ENCODE measurements at places on chromosomes 6 and 20.

GRCh38 chr6:117653949-117654348 is 21.3 kb upstream of the NUS1 start:
- DNase-seq = no peak

DNA sequence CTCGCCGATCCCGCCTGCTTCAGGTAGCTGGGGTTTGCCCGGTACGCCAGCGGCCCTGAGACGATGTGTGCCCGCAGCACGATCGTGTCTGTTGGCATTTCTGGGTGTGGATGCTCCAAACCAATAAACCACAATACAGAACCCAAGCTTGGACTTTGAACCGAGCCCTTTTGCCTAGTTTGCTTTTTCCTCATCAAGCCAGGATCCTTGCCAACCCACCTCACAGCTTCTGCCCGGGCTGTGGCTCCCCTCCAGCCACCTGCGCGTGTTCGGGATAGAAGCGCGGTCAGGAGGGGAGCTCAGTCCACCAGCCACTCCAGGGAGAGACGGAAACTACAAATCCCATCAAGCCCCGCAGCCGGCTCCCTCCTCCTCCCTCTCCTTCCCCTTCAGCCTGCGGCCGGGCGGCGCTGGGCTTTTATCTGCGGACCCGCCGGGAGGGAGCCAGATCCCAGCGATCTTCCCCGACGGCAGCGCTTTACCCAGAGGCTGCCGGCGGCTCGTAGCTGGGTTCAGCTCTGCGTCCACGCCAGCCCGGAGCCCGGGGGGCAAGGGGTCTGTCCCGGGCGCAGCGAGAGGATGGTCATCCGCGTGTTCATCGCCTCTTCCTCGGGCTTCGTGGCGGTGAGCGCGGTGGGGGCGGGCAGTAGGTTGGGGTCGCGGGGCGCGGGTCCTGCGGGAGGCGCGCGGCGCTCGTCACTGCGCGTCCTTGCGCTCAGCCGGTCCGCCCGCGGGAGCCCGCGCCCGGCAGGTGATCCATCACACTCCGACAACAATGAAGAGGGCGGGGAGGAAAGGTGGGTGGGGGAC is at the start of gene SH3BGRL2:
TSS of gene SH3BGRL2 (plus strand) at position 447 of the 810 bp plus-strand sequence. CDS start at position 580, 133 bp downstream.
- peak; percentile 61 for DNase-seq

GRCh38 chr6:100466410-100467128 is 1.8 kb upstream of the SIM1 start:
- no peak for DNase-seq

DNA sequence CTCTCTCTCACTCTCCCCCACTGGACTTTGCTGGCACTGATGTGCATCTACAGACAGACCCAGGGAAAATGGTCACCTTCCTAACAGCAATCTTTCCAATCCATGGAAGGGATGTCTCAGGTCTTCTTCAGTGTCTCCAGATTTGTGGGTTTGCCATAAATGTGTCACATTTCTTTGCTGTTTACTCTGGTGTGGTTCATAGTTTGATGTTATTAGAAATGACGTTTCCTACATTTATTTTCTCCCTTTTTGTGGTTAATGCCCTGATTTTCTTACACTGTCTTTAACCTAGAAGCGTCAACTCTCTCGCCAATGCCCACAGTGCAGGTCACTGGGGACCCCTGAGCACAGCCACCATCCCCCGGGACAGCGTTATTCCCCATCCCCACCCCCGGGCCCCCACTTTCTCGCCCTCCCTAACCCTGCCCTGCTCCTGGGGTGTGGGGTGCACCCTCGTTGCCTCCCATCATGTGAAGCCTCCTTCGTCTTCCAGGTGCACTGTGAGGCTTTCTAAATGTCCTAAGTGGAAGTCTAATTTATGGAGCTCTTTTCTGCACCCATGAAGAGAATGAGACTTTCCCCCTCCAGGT is 86.5 kb downstream of the YTHDF1 start:
- no peak for DNase-seq

DNA sequence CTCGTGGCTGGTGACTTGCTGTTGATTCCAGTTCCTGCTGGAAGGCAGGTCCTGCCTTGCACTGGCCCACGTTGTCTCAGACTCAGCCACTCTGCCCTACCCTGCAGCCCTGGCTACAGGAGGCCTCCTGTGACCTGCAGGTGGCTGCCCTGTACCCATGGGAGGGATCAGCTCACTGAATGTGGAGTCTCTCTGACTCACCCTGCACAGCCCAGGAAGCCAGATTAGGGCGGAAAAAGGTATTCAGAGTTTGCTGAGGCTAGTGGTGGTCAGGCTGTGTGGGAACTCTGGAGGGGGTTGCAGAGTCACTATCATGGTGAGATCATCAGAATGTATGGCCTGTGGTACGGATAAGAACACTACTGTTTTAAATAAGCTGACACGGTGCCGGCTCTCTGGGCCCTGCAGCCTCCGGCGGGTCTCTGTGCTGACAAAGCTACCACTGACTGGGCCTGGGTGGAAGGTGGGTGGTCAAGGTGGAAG is 24.7 kb upstream of the PYGB start:
- DNase-seq = peak; percentile 94

- DNase-seq = no peak
Observed at GRCh38 chr6:158686791-158687381, 37.0 kb downstream of the SYTL3 start.

DNA sequence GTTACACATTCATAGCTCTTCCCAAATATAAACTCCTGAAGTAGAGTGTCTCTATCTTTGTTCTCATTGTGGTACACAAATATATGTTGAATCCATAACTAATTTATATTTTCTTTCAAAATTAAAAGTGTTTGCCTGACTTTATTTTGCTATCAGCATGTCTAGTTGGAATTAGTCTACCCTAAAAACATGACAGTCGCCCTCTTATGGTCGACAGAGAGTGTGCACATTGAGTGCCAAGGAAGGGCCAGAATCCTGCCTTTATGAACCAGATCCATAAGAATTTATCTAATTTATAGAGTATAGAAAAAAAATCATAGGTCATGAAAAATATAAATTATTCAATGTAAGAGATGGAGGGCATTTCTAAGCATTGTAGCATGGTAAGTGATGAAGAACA is 12.3 kb upstream of the DEFB112 start:
- DNase-seq = no peak

DNA sequence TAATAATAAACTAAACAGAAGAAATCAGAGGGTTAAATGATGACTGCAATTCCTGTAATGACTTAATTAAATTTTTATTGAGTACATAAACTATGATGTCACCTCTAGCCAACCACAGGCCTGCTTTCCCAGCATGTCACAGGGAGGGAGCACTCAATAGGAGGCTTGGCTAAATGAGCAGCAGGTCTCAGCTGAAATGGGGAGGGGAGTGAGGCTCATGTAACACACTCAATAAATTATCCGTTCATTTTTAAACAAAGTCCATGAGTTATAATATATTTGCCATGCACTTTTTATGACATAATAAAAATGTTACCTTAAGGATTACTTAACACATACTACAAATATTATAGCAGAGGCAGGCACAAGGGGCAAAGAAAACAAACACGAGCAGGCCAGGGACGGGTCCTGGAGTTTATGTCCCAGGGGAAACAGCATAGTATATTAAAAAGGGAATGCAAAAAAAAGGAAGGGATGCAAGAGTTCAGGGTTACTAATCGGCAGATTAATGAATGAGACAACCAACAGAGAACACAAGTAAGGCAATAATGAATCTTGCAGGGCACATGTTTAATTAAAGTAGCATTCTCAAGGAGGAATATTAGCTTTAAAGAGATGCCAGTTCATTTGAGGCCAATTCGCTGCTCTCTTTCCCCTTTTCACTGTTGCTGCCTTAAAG is 27.1 kb upstream of the FAM83C start:
- peak; percentile 67 for DNase-seq

- DNase-seq = no peak
Observed at GRCh38 chr6:135159531-135159930, 21.6 kb upstream of the MYB start.

- peak; percentile 3 for DNase-seq
Observed at GRCh38 chr6:88165844-88166492, at the start of gene CNR1. CNR1 (minus strand) TSS chr6:88166347; CDS start chr6:88145274, 21,073 bp downstream.

DNA sequence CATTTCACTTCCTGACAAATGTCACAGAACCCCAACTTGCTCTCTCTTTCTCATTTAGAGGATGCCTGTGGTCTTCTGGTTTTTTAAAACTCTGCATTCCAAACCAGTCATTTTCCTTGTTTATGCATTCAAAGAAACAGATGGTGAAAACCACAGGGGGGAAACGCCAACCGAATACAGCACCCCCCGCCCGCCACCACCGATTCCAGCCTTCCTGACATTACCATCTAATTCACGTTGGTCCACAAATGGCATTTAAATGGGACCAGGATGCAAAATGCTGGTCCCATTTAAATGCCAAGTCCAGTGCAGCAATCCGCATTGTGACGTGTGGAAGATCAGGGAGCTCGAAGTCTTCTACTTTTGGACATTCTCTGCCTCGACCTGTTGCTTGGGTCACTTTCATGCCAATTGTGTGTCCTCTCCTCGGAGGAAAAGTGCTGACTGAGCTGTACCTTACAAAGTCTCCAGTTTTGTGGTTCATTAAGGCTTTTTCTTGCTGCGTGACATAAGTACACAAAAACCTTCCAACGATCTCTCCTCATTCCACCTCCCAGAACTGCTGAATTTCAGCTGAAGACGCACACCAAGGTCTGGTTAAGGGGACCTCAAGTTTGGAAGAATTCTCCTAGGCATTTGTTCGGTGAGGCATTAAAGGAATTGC is 35.8 kb downstream of the NEDD9 start:
- peak; percentile 96 for DNase-seq

DNA sequence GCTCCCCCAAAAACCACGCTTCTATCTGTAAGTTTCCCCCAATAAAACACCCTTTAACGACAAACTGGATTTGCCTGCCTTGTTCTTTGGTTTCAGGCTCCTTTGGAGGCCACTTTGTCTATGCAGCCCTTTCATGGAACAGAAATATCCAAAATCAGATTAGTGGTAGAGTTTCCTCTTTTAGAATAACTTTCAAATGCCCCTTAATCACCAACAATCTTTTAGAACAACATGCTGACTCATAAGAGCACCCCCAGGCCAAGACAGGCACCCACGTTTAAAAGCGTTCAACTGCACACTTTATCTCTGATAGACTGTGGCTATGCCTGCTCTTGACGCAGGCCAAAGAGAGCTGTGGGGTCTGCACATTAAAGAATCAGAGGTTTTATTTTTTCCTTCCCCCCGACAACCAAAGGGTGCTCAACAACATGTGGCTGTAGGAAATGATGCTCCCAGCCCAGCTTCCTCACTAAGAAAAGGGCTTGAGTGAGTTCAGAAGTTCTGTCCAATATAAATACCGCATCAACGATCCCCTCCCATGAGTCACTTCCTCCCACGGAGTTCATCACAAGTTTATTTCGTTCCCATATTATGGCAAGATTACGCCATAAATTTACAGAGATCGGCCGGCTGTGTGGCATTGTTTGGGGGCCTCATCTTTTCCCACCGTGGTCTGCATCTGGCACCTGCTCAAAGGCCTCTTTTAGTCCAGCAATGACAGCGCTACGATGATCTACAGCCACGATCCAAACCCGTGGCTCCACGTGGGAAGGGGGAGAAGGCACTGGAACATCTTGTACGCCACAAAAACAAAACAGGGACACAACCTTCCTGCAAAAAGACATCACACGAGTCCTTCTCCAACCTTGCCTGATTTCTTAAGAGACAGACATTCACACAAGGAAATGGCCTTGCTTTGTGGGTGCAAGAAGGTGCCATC is 88.8 kb upstream of the NFATC2 start:
- DNase-seq = peak; percentile 95

GRCh38 chr6:11772109-11772825 is 6.3 kb downstream of the ADTRP start:
- DNase-seq = peak; percentile 98

DNA sequence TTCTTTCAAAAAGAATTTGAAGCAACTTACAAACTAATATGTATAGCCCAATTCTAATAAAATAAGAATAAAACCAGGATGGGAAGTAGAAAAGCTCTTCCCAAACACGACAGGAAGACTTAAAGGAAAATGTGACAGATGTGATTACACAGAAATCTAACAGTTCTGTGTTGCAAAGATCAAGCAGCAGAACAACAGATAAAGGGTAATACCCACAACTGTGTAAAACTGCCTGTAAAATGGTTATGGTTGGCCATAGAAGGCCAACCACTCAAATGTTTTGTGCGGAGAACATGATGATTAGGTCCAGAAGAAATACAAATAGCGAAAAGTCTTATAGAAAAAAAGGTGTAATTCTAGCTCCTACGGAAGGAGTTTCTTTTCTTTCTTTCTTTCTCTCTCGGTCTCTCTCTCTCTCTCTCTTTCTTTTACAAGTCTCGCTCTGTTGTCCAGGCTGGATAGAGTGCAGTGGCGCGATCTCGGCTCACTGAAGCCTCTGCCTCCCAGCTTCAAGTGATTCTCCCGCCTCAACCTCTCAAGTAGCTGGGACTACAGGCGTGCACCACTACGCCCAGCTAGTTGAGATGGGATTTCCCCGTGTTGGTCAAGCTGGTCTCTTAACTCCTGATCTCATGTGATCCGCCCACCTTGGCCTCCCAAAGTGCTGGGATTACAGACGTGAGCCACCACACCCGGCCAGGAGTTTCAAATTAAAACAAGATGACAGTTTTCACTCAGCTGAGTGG is 128.5 kb downstream of the QRSL1 start:
- DNase-seq = no peak

- DNase-seq = no peak
Observed at GRCh38 chr20:2814076-2814475, 711 bp upstream of the C20orf141 start.

GRCh38 chr20:60024801-60025200 is 66.6 kb downstream of the CDH26 start:
- DNase-seq = no peak

DNA sequence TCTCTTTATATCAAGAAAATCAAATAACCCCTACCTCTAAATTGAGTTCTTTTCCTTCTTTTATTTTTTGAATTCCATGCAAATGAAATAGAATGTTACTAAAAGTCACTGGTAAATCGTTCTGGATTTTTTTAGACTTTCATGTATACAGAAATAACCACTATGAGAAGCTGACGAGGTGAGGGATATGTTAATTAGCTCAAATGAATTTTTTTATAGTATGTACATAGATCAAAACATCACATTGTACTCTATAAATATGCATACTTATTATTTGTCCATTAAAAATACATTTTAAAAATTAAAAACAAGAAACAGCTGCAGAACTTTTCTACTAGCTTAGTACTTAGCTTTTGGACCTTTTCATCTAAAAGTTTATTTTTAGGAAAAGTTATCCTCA is 165.4 kb downstream of the DOK5 start:
- no peak for DNase-seq

DNA sequence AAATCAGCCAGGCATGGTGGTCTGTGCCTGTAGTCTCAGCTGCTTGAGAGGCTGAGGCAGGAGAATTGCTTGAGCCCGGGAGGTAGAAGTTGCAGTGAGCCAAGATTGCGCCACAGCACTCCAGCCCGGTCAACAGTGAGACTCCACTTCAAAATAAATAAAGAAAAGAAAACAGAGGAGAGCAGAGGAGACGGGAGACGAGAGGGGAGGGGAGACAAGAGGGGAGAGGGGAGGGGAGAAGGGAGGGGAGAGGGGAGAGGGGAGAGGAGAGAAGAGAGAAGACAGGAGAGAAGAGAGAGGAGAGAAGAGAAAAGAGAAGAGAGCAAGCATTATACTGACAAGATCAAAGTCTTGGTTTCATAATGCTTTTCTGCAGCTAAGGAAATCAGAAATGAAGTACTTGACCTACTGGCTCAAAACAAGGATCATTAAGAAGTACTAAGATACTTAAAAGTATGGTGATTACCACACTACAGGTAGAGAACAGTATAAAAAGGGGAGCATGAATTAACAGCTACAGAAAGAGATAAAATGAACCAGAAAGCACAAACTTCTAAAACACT is 30.5 kb downstream of the FAM8A1 start:
- no peak for DNase-seq

GRCh38 chr20:10665027-10665561 is 8.7 kb downstream of the JAG1 start:
- DNase-seq = no peak

- DNase-seq = no peak
Observed at GRCh38 chr6:147298461-147298860, 94.2 kb downstream of the STXBP5 start.
